SK-N-SH (cell line): ENCODE measurements at places on chromosomes 3 and 15. TPM values are rescaled to one million over a fixed set of nuclear protein-coding genes. Genes with fewer than 3 reads are reported as not detected.

- DNase-seq: no peak
Measured at GRCh38 chr3:45597171-45597570, 2.6 kb downstream of the LIMD1 start.

GRCh38 chr3:22288756-22289155 lies 537.7 kb upstream of the ZNF385D start:
- no peak for DNase-seq

DNA sequence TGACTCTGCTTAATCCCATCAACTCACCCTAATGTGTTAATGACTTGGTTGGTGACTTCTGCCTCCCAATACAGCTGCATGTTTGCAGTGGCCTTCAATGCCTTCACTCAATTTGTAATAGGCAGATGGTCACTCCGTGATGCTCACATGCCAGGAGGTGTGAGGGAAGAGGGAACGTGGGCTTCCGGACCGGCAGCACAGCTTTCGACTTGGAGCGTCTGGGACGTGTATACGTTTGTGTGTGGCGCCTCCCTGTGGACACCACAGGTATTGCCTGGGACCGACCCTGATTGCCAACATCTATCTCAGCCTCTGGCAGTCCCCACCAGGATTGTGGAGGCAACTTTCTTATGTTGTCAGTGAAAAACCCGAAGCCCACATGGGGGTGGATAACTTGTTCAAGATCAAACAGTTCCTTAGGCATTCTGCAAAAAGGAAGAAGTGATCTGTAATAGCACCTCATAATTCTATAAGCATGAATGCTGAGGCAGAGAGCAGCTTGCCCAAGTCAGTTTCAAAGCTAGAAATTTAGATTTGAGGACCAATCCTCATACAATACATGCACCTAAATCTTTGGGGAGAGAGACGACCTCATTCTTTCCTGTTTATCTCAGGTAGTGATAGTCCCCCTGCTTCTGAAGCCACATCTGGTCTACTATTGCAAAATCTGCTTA lies 16.9 kb downstream of the MRPL46 start:
- DNase-seq: peak; percentile 71

DNA sequence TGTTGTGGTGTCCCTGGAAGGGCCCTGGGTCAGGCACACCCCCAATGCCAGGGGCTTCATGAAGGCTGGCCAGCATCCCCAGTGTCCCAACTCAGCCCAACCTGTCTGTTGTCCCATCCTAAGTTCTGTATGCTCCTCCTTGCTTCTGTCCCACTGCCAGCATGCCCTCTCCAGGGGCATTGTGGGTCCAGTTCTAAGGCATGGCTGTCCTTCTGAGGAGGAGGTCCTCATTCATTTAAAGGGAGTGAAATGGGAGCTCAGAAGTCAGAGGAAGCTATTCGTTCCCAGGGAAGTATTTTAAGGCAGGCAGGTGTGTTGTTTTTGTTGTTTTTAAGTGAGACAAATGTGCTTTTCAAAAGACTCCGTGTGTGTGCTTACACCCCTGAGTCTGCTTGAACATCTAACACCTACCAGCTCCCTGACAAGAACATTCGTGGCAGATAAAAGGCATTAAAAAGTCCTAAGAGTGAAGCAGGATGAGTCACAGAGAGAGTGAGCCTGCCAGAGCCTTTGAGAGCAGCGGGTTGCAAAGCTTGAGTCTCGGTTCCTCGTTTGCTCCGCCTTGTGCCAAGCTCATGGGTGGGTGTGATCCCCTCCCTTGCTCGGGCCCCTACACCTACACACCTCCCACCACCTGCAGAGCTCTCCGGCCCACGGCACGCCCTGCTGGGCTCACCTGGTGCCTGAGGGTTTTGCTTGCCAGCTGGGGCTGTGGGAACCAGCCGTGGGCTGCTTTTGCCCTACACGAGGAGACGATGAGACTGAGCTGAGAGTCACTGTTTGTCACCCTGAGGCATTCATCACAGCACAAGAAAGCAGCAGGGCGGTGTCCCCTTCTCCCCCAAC lies 183.4 kb upstream of the TOPAZ1 start:
- no peak for DNase-seq

DNA sequence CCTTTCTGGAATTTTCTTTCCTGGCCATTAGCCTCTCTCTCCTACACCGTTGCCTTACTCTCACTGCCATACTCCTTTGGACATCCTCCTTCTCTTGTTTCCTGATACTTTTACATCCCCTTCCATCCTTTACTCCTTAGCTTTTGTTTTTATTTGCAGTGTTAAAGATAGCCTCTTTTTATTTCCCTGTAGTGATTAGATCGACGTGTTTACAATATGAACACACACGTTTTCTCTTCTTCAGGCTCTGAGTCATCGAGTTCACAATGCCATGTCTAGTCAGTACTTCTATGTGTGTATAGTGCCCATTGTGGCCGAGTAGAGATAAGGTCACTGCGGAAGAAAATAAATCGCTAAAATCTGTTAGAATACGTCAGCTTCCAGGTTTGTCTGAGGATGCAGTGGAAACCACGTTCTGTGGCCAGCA lies 208.5 kb downstream of the LPP start:
- DNase-seq: no peak

GRCh38 chr3:90056281-90057032 lies 949.0 kb downstream of the EPHA3 start:
- DNase-seq: no peak

GRCh38 chr3:135706758-135707375 lies 258.7 kb upstream of the PPP2R3A start:
- DNase-seq: peak; percentile 20

GOLGA6B gene
- polyA plus RNA-seq: 0.03 TPM in 1 of 2 replicates, not detected in the other

ACTRT3 gene
- polyA plus RNA-seq: 1.2 and 1.6 TPM in 2 replicates

GOLGA6D gene
- 0.02 TPM in 1 of 2 replicates, not detected in the other for polyA plus RNA-seq

TBCCD1 gene
- polyA plus RNA-seq: 6.5 and 9.1 TPM in 2 replicates
